ENCODE measurements at places on chromosomes 6 and 20. TPM values are rescaled to one million over a fixed set of nuclear protein-coding genes. Genes with fewer than 3 reads are reported as not detected.

BANF2 gene
- not detected for total RNA-seq

ANKRD6 gene
- total RNA-seq = 3.4 TPM

WFDC2 gene
- not detected for total RNA-seq

TRIM15 gene
- total RNA-seq = not detected
